ENCODE measurements at places on chromosomes 3 and 15.

GRCh38 chr15:34109797-34110663, 8.1 kb downstream of the PGBD4 start:
- DNase-seq, result no peak

- DNase-seq, result no peak
These were observed 21.0 kb downstream of the CCDC33 start for GRCh38 chr15:74257105-74257504.

GRCh38 chr15:43763819-43764446, 12.8 kb downstream of the ELL3 start:
- no peak for DNase-seq

DNA sequence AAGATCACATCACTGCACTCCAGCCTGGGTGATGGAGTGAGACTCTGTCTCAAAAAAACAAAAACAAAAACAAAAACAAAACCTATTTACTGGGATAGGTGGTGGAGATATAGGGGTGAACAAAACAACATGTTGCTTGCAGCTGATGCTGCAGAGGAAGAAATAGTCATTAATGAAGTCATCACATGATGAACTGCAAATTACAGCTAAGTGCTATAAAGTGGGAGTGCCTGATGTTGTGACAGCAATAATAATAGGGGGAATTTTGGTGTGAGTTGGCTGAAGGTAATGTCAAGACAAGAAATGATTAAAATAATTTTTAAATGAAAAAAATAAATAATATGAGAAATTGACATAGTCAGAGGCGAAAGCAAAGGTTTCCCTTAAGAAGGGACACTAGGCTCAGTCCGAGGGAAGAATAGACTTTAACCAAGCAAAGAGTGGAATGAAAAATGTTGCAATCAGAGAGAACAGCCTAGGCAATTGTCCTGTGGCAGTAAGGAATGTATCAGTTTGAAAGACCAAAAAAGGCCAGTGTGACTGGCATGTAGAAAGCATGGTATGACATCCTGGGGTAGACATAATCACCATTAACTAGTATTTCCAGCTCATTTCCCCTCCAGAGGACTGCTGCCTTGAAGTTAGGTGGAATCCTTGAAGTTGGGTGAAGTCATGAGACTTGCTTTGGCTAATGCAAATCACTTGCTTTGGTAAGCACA, 14.7 kb upstream of the PIK3CB start:
- DNase-seq, result no peak

DNA sequence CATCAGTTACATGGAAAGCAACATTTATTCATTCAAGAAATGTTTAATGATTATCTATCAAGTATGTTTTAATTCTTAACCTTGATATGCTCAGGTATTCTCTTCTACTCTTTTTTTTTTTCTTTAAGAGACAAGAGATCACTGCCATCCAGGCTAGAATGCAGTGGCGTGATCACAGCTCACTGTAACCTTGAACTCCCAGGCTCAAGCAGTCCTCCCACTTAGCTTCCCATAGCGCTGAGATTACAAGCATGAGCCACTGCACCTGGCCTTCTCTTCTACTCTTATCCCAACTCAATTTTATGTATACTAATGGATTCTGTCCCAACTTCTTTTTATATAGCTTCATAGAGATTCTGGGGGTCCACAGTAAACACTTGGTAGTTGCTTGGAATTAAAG, 50.9 kb downstream of the SETD2 start:
- no peak for DNase-seq

DNA sequence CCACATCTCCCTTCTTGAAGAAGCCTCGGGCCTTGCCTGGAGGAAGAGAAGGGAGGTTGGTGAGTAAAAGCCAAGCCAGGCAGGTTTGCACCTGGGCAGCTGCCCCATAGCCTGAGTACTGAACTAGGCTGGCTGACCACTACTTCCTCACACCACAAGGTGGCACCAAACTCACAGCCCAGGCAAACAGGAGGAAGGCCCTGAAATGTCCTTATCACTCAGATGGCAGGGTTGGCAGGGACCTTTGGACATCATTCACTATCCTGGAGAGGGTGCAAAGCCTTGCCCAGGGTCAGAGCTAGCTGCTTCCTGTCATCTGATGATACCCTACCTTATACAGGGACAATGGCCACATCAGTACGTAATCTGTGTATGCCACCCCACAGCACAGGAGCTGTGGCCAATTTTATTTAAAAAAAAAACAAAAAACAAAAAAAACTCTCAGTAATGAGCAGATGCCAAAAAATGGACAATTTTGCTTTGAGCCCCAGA, 2.2 kb upstream of the GRAMD2A start:
- DNase-seq, result no peak

GRCh38 chr15:63709365-63709764, 112.2 kb downstream of the FBXL22 start:
- DNase-seq, result no peak

- DNase-seq, result no peak
These were observed 31.1 kb upstream of the SUCLG2 start for GRCh38 chr3:67685499-67685898.

GRCh38 chr15:25993506-25993905, 130.4 kb upstream of the ATP10A start:
- no peak for DNase-seq

DNA sequence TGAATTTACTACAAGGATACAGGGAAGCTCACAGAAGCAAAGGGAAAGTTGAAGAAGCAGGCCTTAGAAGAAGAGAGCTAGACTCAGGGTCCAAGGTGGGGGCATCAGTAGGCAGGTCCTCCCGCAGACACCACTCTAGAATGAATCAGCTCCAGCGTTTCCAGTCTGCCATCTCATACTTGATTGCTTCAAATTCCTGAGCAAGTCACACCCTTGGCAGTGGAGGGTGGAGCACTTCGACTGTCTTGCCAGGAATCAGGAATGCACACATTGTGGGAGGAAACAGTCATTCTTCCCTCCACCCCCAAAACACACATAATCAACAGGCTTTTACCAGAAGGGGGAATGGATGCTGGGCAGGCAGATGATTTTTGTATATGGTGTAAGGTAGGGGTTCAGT, 78.5 kb downstream of the CHCHD6 start:
- DNase-seq, result peak; percentile 68

GRCh38 chr15:59439576-59439975, 1.6 kb downstream of the FAM81A start:
- DNase-seq, result no peak

DNA sequence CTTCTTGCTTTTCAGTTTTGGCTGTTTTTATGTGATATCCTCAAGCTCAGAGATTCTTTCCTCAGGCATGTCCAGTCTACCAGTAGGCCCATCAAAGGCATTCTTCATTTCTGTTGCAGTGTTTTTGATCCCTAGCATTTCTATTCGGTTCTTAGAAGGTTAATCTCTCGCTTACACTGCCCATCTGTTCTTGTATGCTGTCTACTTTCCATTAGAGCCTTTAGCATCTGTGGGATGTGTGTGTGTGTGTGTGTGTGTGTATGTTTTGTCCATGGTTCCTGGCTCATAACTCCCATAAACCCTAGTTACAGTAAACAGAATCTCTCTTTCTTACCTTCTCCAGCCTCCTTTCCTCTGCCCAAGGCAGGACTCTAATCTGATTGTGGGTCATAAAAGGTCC, 5.1 kb upstream of the SLC22A13 start:
- no peak for DNase-seq

DNA sequence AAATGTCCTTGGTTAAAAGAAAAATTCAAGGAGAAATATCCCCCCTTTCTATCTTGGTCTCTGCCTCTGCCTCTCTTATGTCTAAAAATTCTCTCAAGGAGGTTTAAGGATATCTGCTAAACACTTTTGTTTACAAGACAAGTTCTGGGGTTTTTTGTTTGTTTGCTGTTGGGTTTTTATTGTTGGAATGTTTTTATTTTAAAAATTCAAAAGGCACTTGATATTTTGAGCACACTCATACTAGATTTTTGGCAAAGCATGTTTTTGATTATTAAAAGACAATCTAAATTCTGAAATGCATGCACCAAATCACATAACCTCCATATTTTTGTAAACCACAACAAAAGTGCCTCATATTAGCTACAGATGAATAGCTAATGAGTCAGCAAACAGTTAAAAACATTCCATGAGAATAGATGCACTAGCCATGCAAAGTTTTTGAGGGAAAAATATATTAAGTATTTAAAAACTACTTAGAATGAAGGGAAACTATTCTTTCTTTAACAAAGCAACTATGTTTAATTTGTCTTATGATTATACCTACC, 84.6 kb downstream of the ZBTB20 start:
- DNase-seq, result peak; percentile 34

DNA sequence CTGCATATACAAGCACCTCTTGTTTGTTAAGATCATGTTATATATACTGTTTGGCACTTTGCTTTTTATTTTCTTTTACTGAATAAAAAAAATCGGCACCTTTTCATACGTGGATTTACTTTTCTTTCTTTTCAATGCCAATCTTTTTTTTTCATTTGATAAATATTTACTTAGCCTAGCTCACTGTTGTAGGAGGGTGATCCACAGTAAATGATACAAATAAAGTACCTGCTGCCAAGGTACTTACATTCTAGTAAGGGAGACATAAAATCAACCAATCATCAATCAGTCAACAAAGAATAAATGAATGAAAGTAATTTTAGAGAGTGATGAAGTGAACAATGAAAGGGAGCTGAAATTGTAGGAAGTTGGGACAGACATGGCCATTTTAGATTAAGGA, 18.3 kb downstream of the GNB5 start:
- no peak for DNase-seq

DNA sequence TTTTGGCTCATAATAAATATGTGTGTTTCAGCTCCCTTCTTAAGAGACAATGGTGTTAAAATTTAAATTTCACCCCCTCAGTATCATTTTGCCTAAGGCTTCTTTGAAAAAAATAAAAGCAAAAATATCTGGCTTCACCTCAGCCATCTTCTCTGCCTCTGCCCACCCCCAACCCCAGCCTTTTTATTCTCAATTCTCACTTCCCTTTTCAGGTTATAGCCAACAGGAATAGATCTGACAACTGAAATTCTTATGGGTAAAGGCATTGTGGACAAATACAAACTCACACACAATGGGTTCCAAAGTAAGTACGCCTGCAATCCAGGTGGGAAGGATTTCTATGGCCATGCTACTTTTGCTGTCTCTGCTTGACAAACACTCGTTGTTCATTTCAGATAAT, 399.0 kb upstream of the ARRDC4 start:
- no peak for DNase-seq

- DNase-seq, result no peak
These were observed 28.5 kb downstream of the TMEM41A start for GRCh38 chr3:185470323-185470722.

DNA sequence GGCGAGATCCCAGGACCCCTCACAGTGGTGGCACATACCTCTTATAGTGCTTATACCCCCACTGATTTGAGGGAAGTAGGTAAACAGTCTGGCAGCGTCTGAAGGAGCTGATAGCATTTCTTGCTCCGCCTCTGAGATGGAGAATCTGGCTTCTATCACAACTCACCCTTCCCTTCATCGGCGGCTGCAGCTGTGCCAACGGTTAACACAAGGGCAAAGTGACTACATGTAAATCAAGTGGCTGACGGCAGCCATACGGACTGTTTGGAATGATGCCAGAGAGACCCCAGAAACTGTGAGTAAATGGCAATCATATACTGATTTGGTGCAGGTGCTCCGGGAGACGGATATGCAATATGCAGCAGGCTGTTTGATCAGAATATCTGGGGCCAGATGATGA, 66.8 kb upstream of the UNC13C start:
- no peak for DNase-seq

DNA sequence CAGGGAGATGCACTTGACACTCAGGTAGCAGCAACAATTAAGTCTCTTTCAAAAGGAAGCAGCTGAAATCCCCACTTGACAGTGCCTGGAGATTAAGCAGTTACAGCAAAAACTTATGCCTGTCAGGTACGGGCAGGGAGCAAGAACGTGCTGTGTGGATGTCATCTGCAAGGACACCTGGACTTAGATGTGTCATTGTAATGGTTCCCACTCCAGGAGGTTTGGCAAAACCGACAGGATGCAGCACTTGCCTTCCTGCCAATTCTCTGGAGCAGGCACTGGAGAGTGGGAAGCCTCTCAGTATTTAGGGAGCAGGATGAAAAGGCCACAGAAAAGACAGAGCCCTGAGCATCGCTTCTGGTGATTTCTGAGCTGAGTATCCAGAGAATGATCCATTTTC, 292.4 kb downstream of the PDCD6IP start:
- DNase-seq, result no peak

DNA sequence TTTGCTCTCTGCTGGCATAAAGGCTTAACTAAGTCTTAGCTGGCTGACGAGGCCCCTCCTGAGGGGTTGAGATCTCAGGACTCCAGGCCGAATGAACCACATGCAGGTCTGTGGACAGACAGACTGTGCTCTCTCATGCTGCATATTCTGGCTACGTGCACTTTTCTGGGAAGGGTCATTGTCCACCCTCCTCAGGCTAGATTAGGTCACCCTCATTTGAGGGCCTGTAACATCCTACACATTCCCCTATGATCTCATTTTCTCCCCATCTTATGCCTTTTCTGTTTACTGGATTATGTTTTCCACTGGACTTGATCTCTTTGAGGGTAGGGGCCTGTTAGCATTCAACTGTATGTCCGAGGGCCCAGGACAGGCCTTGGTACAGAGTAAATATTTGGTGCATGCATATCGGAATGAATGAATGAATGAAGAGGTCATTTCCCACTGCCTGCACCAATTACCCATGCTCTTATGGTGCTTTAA, 13.7 kb downstream of the EEFSEC start:
- no peak for DNase-seq

DNA sequence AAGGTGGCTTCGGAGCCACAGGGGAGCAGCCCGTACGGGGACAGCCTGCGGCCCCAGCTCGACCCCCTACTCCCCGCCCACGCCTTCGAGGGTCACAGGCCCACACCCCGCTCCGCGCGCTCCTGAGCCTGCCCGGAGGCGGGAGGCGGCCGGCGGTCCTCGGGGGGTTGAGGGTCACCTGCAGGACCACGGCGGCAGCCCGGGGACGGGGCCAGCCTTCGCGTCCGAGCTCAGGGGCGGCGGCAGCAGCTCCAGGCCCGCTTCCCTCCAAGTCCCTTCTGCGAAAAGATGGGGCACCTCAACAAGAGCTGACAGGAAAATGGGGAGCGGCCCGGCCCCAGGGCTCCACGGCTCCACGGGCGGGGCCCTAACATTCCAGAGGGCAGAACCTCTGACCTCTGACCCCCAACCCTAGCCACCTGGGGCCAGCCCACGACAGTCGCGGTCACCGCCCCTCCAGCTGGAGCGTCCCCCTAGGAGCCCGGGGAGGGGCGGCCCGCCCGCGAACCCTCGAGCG, 428 bp downstream of the LYSMD4 start:
- DNase-seq, result no peak

GRCh38 chr15:68620721-68621527, 42.1 kb downstream of the CORO2B start:
- peak; percentile 67 for DNase-seq

DNA sequence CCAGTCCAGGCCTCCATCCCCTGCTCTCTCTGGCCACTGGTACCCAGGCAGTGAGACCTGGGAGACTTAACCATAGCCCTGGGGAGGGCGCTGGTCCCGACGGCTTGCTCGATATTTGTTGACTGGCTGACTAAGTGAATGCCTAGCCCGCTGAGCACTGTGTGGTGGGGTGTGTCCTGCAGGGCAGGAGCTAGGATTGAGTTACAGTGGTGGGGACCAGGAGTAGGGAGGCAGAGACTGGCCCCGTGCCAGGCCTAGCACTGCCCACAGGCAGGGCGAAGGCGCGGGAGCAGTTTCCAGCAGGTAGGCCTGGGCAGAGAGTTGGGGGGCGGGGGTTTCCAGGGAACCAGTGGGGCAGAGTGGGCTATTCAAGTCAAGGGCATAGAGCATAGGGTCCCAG, at the start of gene VILL:
Gene VILL, plus strand, starts transcription at position 260 of the 400 bp plus-strand sequence. CDS start 2,887 bp downstream, outside the sequence.
- no peak for DNase-seq

GRCh38 chr3:48243886-48244285, 3.0 kb downstream of the ZNF589 start:
- no peak for DNase-seq

- no peak for DNase-seq
These were observed 13.2 kb downstream of the POPDC2 start for GRCh38 chr3:119647171-119647570.
